ENCODE measurements at places on chromosomes 7 and 10.

- DNase-seq, result no peak
Measured at GRCh38 chr7:30925117-30925516, 13.5 kb downstream of the AQP1 start.

DNA sequence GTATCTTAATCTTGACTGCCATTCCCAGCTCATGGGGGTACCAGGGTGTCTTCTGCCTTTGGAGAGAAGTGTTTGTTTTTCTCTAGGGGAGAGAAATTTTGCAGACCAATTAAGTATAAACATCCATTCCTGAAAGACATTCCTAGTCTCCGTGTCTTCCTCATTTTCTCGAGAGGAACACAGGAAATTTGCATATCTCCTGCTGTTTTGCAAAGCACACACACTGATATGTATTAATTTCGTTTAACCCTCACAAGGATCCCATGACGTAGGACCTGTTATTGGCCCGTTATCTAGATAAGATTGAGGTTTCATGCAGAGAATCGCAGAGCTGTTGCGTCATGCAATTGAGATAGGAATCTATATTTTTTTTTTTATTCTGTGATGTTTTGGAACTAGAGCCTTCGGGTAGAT is 944 bp downstream of the RHBDD2 start:
- no peak for DNase-seq

DNA sequence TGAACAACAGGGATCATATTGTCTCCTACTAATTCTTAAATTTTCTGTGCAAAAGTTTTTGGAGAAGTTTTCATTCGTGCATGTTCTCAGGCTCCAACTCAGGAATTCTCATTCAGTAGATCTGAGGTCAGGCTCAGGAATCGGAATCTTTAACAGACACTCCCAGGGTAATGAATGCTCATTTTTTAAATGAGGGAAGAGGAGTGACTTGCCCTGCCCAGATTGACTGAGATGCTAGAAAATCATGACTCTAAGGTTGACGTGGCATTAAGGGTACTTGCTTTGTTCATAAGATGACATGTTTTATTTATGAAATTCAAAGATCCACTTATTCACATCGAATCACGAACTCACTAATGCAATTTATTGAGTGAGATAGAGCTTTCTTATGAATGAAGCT is 196.6 kb upstream of the NPVF start:
- DNase-seq, result no peak

DNA sequence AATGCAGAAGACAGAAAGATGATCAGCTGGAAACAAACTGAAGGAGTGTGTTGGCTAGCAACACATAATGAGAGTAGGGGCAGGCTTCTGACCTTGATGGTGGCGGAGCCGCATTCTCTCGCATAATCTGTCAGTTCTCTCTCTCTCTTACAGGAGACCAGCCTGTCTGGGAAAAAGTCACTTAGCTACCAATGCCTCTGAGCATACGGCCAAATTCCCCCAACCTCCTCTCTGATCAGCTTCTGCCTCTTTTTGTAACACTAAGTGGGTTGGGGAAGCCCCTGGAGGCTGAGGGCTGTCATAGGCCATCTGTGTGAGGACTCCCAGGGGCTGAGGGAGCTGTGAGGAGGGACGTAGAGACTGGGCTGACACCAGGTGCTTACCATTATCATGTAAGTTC is 104.6 kb downstream of the HIPK2 start:
- DNase-seq, result no peak

- no peak for DNase-seq
Measured at GRCh38 chr7:44769776-44770294, 21.2 kb downstream of the ZMIZ2 start.

- DNase-seq, result no peak
Measured at GRCh38 chr7:101265622-101266516, 21.0 kb upstream of the FIS1 start.

Measured in esophagus squamous epithelium (tissue), 5 donors.